ENCODE measurements at places on chromosomes 13 and 19.

GRCh38 chr19:45351401-45351952 lies 10.9 kb downstream of the KLC3 start:
- no peak for ATAC-seq

GRCh38 chr19:11475861-11476260 lies 5.0 kb downstream of the ELAVL3 start:
- no peak for ATAC-seq

DNA sequence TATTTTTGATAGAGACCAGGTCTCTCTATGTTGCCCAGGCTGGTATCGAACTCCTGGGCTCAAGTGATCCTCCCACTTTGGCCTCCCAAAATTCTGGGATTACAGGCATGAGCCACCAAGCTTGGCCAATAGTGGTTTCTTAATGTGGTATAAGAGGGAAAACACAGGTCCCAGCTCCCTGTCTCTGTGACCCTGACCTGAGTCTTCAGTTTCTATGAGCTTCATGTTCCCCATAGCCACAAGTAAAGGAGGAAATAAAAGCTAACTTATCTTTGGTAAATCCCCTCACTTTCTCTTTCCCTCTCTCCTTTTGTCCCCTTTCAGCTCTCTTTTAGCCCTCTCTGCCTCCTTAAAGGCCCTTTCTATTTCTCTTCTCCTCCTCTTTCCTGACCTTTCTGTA lies 50.3 kb downstream of the ABCC4 start:
- no peak for ATAC-seq

DNA sequence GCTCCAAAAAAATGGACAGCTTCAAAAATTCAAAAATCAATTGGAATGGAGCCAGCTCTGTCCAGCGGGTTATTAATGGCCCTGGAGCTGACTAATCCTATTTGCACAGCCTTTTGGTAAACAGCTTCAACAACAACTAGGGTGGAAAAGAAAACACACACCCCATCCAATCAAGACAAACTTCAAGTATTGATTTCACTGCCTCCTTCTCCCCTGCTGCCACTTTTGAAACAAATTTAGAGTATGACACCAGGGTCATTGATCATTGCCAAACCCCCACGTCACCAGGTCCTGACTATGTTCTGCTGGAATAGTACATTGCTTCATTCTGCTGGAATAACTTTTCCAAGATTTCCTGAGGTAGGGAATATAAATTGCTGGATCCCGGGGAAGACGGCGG lies 56.8 kb upstream of the GTF3A start:
- no peak for ATAC-seq

DNA sequence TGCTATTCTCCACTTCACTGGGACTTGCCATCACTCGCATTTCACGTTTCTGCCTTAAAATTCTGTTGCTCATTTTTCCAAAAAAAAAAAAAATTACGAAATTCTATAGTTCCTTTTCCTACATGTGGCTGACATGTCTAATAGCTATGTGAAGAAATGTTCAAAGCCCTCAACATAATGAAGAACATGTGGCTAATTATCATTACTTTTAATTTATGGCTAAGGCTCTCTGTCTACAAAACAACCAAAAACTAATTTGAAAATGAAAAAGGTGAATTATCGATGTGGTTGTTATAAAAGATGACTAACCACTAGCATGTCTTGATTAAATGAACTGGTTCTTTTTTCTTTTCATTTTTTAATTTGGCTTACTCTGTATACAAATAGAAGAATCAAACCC lies 940.0 kb downstream of the EFNB2 start:
- ATAC-seq, result no peak

DNA sequence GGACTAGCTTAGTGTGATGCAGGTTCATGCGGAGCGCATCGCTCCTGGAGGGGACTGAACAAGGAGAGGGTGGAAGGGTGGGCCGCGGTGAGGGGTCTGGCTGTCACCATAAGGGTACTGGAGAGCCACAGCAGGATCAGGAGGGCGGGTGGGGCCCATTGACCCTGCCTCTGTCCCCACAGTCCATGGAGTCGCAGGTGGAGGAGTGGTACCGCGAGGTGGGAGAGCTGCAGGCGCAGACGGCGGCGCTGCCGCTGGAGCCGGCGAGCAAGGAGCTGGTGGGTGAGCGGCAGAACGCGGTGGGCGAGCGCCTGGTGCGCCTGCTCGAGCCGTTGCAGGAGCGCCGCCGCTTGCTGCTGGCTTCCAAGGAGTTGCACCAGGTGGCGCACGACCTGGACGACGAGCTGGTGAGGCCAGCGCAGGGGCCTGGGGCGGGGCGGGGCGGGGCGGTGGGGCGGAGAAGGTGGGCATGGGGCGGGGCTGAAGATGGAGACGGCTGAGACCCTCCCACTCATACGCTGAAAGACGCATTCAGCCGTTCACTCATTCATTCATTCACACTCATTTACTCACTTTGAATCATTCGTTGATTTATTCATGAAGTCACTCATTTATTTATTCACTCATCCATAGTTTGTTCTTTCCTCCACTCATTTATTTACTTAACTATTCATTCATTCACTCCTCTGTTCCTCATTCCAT lies 27.5 kb upstream of the SHKBP1 start:
- peak; percentile 99 for ATAC-seq

DNA sequence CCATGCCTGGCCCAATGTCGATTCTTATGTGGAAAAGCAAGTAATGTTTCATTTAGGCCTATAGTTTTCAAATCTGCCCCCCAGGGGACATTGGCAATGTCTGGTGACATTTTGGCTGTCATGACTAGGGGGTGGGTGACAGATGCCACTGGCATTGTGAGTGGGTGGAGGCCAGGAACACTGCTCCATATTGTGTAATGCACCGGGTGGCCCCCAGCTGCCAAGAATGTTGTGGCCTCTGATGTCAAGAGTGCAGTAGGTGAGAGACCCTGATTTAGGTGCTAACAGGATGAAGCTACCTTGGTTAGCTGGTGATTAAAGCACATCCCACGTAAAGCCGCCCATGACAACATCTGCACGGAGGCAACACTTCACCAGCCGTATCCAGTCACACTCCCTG lies 10.8 kb downstream of the C19orf44 start:
- no peak for ATAC-seq

- ATAC-seq, result no peak
These were observed 7.8 kb downstream of the DHX34 start for GRCh38 chr19:47356900-47357299.

DNA sequence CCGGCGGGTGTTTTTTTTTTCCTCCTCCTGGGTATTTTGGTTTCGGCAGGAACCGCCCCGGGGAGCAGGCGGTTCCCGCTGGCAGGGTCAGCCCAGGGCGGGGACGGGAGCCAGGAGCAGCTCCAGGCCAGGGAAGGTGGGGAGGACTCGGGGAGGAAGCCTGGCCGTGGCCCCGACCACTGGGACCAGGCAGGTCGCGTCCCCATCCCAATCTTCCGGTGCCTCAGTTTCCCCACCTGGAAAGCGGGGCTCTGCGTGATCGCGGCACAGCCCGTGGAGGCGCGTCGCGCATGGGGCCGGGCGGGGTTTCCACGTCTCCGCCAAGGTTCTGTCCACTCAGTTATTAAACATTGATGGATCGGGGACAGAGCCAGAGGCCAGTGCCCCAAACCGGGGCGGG lies 34.8 kb downstream of the IL12RB1 start:
- ATAC-seq, result no peak

DNA sequence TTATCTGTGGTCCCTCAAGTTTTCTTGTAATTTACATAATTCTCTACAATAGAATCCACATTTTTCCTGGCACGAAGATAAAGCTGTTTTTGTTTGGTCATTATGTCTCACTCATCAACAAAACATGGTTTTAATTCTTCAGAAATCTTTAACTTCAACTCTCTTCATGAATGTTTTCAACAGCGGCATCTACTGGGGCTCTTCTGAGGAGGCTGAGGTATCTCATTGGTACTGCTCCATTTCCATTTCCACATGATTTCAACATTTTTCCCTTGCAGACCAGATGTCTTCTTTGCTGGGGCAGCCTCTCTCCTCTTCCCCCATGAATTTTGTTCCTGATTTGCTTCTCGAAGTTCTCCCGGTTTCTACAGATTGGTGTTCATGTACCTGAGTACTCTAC lies 5.8 kb upstream of the KBTBD7 start:
- ATAC-seq, result no peak

GRCh38 chr13:97262058-97262457 lies 39.9 kb downstream of the MBNL2 start:
- no peak for ATAC-seq

DNA sequence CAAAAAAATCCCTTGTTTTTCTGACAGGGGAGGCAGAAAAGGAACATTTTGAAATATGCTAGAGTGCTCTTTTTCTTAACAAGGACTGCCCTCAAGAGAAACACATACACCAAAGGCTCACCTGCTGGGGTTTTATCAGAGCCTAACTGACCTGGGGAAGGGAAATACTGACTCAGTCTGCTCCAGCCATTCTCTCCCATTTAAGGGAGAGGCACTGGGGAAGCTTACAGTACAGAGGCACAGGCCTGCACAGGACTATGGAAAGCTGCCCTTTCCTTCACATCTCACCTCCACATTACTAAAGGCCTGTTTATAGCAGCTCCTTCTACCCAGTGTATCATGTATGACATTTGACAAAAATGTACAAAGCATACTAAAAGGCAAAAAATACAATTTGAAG lies 30.3 kb downstream of the TNFRSF19 start:
- no peak for ATAC-seq

- ATAC-seq, result no peak
These were observed 215.5 kb downstream of the NHLRC3 start for GRCh38 chr13:39253774-39254173.

DNA sequence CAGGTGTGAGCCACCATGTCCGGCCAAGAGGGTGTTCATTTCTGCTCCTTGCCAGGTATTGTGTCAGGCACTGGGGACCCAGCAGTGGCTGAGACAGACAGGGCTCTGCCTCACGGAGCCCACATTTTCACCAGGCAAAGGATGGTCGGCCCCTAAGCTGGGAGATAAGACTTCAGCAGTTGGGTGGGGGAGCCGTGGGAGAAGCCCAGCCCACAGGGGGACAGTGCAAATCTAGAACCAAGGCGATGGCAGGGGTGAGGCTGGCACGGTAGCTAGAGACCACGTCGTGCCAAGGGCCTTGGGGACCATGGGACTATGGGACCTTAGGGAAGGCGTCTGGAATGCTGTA lies 8.3 kb downstream of the LSR start:
- ATAC-seq, result no peak

- ATAC-seq, result peak; percentile 45
These were observed 221.3 kb upstream of the SLITRK6 start for GRCh38 chr13:86020351-86021002.

- ATAC-seq, result no peak
These were observed 3.0 kb downstream of the PPP6R1 start for GRCh38 chr19:55255618-55256423.

- no peak for ATAC-seq
These were observed 65.0 kb upstream of the ZNF835 start for GRCh38 chr19:56736571-56736970.

DNA sequence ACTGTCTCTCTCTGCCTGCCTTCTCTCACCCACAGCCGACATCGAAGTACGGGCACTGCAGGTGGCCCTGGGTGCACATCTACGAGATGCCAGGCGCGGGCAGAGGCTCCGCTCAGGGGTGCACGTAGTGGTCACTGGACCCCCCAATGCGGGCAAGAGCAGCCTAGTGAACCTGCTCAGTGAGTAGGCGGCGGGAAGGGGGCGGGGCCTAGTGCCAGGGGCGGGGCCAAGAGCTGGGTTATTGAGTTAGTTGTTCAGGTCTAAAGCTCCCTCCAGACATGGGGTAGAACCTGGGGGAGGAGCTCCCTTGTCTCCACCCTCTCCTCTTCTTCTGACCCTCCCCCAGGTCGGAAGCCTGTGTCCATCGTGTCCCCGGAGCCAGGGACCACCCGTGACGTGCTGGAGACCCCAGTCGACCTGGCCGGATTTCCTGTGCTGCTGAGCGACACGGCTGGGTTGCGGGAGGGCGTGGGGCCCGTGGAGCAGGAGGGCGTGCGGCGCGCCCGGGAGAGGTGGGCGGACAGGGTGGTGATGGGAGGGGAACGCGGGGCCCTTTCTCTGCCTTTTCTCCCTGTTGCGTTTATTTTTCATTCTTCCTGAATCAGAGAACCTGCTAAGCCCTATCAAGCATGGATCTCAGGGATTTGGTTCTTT lies 1.9 kb downstream of the GTPBP3 start:
- ATAC-seq, result no peak

- no peak for ATAC-seq
These were observed 265.0 kb downstream of the PCDH9 start for GRCh38 chr13:66965181-66965580.

GRCh38 chr13:110714797-110715394 lies 1.4 kb downstream of the ING1 start:
- peak; percentile 7 for ATAC-seq

- peak; percentile 40 for ATAC-seq
These were observed 550.3 kb downstream of the GPC6 start for GRCh38 chr13:93776936-93777335.

- peak; percentile 94 for ATAC-seq
These were observed 357.2 kb downstream of the DLEU7 start for GRCh38 chr13:50485979-50486935.

- ATAC-seq, result peak; percentile 36
These were observed 143.5 kb upstream of the UBL3 start for GRCh38 chr13:29993716-29994488.

GRCh38 chr19:16085115-16085514 lies 8.8 kb downstream of the TPM4 start:
- ATAC-seq, result no peak

DNA sequence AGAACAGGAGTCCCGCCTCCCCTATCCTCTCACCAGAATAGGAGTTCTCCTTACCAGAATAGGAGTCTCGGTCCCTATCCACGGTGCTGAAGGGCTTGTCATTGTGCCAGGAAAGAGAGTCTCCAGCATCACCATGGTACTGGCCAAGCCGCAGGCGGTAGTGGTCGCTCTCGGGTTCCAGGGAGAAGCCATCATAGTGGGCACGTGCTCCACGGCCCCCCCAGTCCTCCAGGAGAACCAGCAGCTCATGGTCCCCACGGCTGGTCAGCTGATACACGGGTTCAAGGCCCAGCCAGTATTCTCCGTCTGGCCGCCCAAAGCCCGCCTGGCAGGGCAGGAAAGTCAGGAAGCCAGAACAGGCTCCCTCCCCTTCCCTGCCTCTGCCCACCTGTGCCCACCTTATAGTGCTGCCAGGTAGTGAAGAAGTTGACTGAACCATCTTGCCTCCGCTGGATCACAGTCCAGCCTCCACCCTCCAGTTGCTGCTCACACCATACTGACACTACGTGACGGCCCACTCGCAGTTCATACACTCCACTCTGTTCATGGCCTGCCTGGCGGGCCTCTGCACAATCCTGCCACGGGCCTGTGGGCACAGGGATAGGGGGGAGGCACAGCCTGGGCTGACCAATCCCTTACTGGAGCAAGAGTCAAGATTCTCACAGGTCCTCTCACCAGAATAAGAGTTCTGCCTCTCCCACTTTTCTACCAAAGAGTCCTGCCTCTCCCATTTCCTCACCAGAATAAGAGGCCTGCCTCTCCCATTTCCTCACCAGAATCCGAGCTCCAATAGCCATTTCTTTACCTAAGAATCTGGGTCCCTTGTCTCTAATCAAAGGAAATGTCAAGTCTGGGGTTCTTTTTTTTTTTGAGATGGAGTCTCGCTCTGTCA lies 7.4 kb downstream of the SHFL start:
- ATAC-seq, result no peak
